A172 (cell line): ENCODE measurements at places on chromosomes 6 and 20. TPM values are rescaled to one million over a fixed set of nuclear protein-coding genes. Genes with fewer than 3 reads are reported as not detected.

- no peak for DNase-seq
Measured at GRCh38 chr20:40749985-40750506, 61.0 kb upstream of the MAFB start.

DNA sequence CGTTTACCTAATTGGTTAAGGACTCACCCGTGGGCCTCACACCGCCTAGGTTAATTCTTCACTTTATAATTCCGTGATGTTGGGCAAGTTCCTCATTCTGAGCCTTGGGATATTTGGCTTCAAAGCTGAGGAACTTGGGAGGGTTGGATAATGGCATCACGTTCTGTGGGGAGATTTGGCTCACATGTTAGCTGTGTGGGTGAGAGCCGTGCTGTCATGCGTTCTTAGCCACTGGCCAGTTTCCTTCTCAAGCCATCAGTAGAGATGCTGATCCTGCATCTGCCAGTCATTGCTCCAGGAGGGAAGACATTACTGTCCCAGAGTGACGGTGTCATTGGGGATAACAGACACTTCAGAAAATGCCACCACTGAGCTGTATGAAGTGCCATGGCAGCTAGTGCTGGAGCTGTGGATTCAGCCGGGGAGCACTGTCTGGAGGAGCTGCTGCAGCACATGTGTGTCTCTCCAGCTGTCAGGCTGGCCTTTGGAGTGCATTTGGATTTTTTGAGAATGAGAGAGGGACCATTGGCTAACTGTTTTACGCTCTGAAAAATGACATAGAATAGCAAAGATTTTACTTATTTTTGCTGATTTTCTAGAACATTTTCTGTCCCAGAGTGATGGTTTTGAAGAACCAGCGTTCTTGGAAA lies 16.5 kb downstream of the IGF2R start:
- DNase-seq, result no peak

DNA sequence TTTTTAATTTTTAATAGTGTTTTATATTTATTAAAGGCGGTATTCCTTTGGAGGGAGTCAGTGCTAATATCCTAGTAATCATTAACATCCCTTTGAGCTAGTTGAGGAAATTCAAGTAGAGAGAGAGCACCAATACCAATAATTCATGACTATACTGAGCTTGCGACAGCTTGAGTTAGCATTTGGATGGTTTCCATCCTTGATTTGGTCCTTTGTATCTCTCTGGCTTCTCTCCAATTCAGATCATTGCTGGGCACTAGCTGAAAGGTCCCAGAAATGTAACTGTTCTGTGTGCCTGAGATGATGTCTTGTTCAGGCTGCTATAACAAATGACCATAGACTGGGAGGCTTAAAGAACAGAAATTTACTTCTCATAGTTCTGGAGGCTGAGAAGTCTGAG lies 77.0 kb downstream of the RNF144B start:
- no peak for DNase-seq

GRCh38 chr6:144697369-144697760 lies 412.2 kb downstream of the UTRN start:
- no peak for DNase-seq

DNA sequence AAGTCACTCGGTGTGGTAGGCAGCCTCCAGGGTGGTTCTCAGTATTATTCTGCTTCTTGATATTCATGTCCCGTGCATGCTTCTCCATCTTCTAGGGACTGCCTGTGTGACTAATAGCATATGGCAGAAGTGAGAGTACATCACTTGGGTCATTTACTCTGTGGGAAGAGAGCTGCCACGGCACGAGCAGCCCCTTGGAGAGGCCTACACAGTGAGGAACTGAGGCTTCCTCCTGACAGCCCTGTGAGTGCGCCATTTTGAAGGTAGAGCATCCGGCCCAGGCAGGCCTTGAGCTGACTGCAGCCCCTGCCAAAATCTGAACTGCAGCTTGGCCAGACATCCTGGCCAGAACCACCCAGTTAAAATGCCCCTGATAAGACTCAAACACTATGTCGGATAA lies 17.3 kb upstream of the MCUR1 start:
- no peak for DNase-seq

BEND3 gene
- total RNA-seq, result 2.3 and 3.5 TPM in 2 replicates

- no peak for DNase-seq
Measured at GRCh38 chr6:62716719-62717118, 430.7 kb upstream of the KHDRBS2 start.

- no peak for DNase-seq
Measured at GRCh38 chr6:139395891-139396301, 21.4 kb upstream of the CITED2 start.

DNA sequence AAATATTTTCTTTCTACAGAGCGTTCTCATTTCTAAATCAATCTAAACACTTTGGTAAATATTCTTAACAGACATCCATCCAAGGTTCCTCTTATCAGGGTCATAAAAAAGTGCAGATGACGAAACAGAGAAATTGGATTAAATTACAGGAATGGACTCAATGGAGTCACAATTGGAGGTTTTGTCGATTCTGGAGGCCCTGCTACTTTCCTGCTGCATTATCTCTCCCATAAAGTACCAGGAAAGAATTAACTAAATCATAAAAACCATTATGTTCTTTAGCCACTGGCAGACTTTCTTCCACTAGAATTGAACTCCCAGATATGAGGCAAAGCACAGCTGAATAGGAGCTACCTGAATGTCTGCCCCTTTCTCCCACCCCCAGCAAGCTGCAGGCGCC lies 610.6 kb downstream of the HDGFL1 start:
- no peak for DNase-seq

GRCh38 chr6:158552796-158553138 lies 7.1 kb upstream of the TMEM181 start:
- DNase-seq, result no peak

DNA sequence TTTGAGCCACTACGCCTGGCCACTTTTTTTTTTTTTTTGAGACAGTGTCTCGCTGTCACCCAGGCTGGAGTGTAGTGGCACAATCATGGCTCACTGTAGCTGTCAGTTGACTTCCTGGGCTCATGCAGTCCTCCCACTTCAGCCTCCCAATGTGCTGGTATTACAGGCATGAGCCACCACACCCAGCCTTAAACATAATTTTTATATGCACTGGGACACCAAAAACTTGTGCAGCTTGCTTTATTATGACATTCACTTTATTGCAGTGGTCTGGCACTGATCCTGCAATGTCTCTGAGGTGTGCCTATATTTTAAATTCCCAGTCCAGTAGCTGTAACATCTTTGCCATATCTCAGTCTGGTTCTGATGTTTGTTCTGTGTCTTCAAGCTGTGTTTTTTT lies 34.7 kb downstream of the KAT14 start:
- no peak for DNase-seq

DNA sequence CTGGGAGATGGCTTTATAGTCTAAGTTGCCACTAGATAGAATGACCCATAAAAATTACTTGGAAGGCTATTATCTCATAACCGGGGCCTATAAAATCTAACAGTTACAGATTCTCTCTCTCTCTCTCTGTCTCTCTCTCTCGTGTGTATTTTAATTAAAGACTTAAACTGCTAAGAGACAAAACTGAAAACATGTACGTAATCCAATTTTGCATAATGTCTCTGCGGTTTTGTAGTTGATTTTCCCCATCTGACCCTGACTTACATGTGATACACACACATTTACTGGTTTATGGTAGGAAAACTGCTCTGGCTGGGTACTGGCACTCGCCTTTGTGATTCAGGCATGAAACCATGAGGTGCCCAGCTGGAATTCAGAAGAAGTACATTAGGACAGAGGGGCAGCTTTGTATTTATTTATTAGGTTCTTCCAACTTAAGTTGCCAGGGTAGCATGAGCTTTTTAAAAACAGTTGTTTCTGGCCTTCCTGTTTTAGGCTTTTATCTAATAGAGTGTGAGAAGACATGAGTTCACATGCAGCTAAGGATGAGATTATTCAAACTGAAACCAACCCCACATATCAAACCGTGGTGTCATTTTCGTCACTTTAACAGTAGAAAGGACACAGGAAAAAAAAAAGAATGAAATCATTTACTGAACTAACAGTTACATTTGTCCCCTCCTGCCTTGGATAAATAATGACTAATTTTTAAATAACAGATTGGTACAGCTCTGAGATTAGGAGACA lies 182.5 kb downstream of the GMPR start:
- DNase-seq, result no peak

GRCh38 chr6:48552905-48553304 lies 441.9 kb upstream of the PTCHD4 start:
- DNase-seq, result no peak

GRCh38 chr20:11044561-11044960 lies 370.8 kb upstream of the JAG1 start:
- DNase-seq, result no peak

GRIK2 gene
- 0.10 and 0.12 TPM in 2 replicates for total RNA-seq

- DNase-seq, result peak; percentile 4
Measured at GRCh38 chr20:12482661-12483060, 526.1 kb upstream of the SPTLC3 start.

SH3BGRL2 gene
- 1.2 and 2.3 TPM in 2 replicates for total RNA-seq

- peak; percentile 91 for DNase-seq
Measured at GRCh38 chr20:10603971-10604864, 69.6 kb downstream of the JAG1 start.

- DNase-seq, result no peak
Measured at GRCh38 chr6:148200293-148200692, 142.3 kb upstream of the SASH1 start.

CDH22 gene
- not detected in 2 replicates for total RNA-seq

GRCh38 chr6:161696801-161697200 lies 422.9 kb upstream of the AGPAT4 start:
- no peak for DNase-seq

TDRD6 gene
- not detected in 2 replicates for total RNA-seq

- DNase-seq, result no peak
Measured at GRCh38 chr20:835608-836045, 2.1 kb downstream of the FAM110A start.

C20orf202 gene
- not detected in 2 replicates for total RNA-seq

- DNase-seq, result no peak
Measured at GRCh38 chr6:20835315-20836010, 301.2 kb downstream of the CDKAL1 start.

DNA sequence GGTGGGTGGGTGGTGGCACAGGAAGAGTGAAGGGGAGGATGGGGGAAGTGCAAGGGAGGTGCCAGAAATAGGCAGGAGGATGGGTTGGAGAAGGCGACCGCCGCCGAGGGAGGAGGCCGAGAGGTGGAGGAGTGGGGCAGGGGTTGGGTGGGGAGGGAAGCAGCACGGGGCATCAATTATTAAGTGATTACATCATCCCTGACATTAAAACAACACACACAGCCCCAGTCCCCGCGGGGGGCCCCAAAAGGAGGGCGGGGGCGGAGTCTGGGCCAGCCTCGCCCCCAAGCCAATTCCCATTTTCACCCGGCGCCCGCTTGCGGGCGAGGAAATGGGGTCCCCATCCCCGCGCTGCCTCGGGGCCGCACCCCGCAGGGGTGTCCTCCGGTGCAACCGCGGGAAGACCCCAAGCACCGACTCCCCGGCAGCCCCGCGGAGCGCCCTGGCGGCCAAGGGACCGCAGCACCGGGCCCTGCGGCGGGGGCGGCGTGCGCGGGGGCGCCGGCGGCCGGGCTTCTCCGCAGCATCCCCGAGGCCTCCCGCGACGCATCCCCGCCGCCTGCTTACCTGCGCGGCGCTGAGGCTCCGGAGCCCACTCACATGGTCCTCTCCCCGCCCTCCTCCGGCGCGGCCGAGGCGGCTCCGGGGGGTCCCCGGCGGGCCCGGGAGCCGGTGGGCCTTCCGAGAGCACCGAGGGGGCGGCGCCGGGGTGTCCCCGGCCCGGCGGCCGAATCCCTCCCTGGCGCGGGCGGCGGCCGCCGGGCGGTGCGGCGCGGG lies 663 bp downstream of the FYN start:
- no peak for DNase-seq

GRCh38 chr6:136535017-136535765 lies 15.0 kb downstream of the MAP7 start:
- DNase-seq, result no peak

ALDH8A1 gene
- 0.69 and 0.77 TPM in 2 replicates for total RNA-seq

DNA sequence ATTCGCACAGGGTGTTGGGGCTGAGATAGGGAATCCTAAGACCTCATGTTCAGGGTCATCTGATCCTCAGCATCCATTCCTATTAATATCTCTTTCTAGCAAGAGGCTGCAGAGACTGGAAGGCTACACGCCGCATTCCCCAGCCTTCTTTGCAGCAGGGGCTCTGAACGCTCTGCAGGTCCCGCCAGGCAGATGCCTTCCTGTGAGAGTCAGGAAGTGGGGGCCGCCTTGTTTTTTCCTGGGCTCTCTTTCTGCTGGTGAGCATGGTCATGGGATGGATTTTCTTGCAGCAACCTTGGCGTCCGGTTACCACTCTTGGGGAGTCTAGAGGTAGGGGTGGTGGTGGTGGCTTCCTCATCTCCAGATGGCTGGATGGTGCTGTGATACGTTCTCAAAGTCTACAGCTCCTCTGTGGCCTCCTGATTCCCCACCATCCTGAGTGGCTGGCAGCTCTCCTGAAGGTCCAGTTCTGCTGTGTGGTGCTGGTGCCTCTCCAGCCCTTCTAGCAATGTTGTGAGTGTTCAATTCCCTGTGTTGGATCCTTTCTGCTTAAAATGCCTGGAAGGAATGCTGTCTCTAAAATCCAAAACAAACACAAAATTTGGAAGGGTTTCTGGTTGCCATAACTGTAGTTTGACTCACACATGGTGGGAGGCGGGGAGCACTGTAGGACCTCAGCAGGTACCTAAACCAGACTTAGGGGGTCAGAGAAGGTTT lies 111.9 kb downstream of the CEBPB start:
- no peak for DNase-seq
